ENCODE measurements at places on chromosomes 7 and 10. TPM values are rescaled to one million over a fixed set of nuclear protein-coding genes. Genes with fewer than 3 reads are reported as not detected.

- no peak for DNase-seq
Measured at GRCh38 chr7:106895246-106895864, 30.3 kb downstream of the PIK3CG start.

DNA sequence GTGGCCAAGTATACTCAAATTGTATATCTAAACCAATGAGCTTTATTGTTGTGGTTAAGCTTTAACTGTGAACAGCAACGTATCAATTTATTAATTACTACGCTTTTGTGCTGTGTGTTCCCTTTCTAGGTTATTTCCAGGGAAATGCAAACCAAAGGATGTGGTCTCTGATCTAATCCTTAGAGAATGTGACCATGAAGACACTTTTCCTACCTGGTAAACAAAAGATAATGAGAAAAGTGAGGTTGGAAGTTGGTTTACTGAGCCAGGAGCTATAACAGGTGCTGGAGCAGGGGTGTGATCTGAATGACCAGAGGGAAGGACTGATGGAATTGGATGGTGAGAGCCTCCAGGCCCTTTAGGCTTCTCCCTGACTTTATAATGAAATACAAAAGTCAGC lies 25.4 kb upstream of the CALU start:
- DNase-seq, result no peak

COBL gene
- not detected for total RNA-seq

ANXA8L1 gene
- total RNA-seq, result not detected
